Bladder microvascular endothelial cell (primary cell): ENCODE measurements at places on chromosomes 2 and 18. TPM values are rescaled to one million over a fixed set of nuclear protein-coding genes. Genes with fewer than 3 reads are reported as not detected.

Gene LCT
- total RNA-seq, result under 0.01 TPM in 1 of 2 replicates, not detected in the other

Gene KCNG2
- 0.63 TPM in 1 of 2 replicates, not detected in the other for total RNA-seq

Gene RGPD3
- under 0.01 and 0.19 TPM in 2 replicates for total RNA-seq

Gene APCDD1
- total RNA-seq, result not detected in 2 replicates

Gene HOXD9
- 6.8 and 10.7 TPM in 2 replicates for total RNA-seq

Gene HDAC4
- total RNA-seq, result 4.9 and 16.9 TPM in 2 replicates

Gene CRYBA2
- not detected in 2 replicates for total RNA-seq

Gene ASIC4
- not detected in 2 replicates for total RNA-seq

Gene CFAP53
- 0.16 and 0.31 TPM in 2 replicates for total RNA-seq

Gene SIX3
- total RNA-seq, result not detected in 2 replicates

Gene LAMA1
- 0.32 and 0.38 TPM in 2 replicates for total RNA-seq

Gene SH2D6
- total RNA-seq, result 0.16 and 0.19 TPM in 2 replicates

Gene TCF7L1
- 2.9 and 10.3 TPM in 2 replicates for total RNA-seq

Gene ANKRD29
- 3.8 and 4.9 TPM in 2 replicates for total RNA-seq

Gene TRABD2A
- 0.32 and 0.38 TPM in 2 replicates for total RNA-seq

Gene TDRD15
- total RNA-seq, result not detected in 2 replicates
